ENCODE measurements at places on chromosomes 5 and 9.

DNA sequence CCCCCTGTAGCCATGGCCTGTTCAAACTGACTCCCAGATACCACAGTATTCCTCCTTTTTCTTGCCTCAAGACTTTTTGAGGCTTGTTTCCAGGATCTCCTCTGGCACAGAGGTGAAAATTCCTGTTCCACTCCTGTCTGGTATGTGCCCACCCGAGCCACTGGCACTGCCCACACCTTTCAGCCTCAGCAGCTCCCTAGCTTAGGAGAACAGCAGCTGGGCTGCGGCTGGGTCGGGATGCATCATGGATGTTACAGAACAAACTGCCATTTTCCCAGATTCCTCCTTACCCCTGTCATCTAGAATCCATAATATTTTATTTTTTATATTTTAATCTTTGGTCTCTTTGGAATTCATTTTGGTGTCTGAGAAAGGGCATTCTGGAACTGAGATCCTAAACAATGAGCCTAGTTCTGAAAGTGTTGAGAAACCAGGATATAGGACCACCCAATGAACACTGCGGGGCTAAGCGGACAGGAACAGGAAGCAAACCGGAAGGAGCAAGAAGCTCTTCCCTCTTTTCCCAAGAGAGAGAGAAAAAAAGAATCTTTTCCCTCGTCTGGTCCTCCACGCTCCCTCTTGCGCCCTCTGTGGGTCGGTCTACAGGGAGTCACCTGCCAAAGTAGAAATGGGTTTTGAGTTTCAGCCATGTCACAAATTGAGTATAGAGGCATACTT is 12.5 kb downstream of the OR2S2 start:
- peak; percentile 83 for DNase-seq

- DNase-seq: no peak
Measured at GRCh38 chr5:137015540-137016116, 483.5 kb downstream of the SPOCK1 start.

- DNase-seq: no peak
Measured at GRCh38 chr5:53166183-53166495, 56.6 kb upstream of the MOCS2 start.

- DNase-seq: no peak
Measured at GRCh38 chr9:134189470-134190231, 25.3 kb upstream of the RNU6ATAC start.

DNA sequence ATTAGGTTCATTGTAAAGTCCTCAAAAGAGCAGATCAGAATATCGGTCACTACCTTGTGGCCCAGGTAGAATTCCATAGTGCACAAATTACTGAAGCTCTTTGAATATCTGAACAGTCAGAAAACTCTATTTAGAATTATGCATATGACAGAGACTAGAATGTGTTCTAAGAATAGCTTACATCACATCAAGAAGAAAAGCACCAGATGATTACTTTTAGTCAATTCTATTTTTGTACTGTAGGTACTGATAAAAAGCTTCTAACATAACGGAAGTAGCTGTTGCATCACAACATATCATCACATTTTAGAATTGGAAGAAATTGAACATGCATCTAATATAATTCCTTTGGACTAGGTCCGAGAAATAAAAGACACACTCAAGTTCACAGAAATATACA is 946.6 kb upstream of the ARRDC3 start:
- DNase-seq: no peak

GRCh38 chr5:51271261-51271660 is 112.0 kb upstream of the ISL1 start:
- DNase-seq: no peak

DNA sequence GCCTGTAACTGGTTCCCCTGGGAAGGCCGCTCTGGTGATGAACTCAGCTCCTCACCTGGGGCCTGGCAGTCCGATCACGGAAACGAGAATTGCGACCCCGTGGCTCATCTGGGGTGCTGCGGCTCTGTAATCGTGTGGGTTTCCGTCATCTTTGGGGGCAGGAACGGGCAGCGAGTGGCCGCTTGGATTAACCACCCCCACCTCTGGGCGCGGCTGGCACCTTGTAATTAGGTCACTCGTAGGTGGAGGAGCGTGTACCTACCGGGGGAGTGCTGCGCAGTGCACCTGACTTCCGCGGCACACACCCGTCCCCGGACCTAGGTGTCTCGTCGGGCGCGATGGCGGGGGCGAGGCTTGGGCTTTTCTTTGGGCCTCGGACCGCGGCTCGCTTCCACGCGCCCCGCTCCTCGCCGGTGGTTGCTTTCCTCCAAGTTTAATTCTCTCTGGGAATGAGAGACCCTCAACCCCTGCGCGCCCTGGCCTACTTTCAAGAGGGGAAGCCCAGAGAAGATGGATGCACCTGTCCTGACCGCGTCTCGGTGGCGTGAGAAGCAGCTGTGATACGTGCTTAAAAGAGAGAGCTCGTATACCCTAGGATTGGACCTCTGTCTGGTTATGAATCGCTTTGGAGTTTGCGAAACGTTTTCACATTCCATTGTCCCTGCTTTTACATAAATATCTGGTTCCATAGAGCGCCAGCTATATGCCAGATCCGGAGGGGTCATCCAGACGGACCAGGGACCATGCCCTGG is 744 bp upstream of the PPP2CA start:
- DNase-seq: no peak
